ENCODE measurements at places on chromosomes 5 and 9.

DNA sequence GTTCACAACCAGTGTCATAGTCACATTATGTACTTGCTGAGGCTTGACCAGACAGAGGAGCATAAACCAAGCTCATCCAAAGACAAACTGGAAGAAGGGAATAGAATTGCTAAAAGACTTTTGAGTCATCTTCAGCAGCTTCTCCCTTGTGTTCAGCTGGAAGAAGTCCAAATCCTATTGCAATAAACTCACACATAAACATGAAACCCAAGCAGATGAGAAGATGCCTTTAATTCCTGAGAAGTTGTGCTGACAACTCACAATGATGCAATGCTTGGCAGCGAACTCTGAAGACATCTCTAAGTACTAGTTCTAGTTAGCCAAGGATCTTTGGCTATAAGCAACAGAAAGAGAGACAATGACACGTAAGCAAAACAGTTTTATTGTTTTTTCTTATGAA, 642.1 kb downstream of the KCTD16 start:
- no peak for DNase-seq

GRCh38 chr5:125316915-125317535, 570.6 kb upstream of the ZNF608 start:
- DNase-seq, result no peak

- no peak for DNase-seq
Observed at GRCh38 chr9:78724896-78725295, 428.0 kb downstream of the PSAT1 start.

DNA sequence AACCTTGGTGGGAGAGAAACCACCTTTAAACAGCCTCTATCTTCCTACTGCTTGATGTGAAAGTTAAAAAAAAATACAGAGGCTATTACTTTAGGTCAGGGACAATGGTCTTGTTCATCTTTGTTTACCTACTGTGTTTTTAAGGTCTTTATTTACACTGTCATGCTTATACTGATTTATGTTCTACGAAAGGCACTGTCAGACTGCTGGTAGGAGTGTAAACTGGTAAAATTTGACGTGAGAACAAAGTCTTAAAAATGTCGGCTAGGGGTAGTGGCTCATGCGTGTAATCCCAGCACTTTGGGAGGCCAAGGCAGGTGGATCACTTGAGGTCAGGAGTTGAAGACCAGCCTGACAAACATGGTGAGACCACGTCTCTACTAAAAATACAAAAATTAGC, 42.1 kb upstream of the ELOVL7 start:
- no peak for DNase-seq

- DNase-seq, result no peak
Observed at GRCh38 chr9:105850852-105851500, 156.6 kb downstream of the TMEM38B start.

- DNase-seq, result no peak
Observed at GRCh38 chr5:88251048-88251711, 17.5 kb downstream of the TMEM161B start.

DNA sequence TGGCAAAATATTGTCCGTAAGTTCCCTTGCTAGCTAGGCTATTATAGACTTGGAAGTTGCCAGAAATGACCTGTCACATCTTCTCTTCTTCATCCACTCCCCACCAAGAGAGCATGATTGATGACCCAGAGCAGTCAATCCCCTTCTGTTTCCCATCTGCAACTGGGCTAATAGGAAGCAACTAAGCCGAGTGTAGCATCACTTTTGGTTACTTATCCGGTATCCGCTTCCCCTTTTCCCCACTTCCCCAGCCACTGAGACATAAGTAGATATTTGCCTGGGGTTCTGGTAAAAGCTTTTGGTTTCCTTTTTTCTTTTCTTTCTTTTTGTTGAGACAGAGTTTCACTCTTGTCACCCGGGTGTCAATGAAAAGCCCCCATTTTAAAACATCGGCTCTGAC, 29.4 kb upstream of the LIFR start:
- DNase-seq, result no peak

DNA sequence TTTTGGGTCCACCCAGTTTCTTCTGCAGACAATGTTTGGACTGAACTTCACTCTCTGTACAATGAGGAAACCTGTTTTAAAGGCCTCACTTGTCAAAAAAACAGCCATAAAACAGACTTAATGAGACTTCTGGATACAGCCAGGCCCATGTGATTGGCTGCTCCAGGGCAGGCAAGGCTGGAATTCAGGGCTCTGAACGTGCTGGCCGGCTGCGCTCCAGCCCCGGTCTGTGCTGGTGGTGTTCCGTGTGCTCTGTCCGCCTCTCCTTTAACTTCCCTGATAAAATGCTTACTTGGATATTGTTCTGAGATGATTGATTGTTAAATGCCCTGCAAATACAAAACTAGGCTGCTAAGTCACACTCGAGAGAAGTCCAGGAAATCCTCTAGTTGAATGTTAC, 131.2 kb upstream of the KLF4 start:
- DNase-seq, result no peak

DNA sequence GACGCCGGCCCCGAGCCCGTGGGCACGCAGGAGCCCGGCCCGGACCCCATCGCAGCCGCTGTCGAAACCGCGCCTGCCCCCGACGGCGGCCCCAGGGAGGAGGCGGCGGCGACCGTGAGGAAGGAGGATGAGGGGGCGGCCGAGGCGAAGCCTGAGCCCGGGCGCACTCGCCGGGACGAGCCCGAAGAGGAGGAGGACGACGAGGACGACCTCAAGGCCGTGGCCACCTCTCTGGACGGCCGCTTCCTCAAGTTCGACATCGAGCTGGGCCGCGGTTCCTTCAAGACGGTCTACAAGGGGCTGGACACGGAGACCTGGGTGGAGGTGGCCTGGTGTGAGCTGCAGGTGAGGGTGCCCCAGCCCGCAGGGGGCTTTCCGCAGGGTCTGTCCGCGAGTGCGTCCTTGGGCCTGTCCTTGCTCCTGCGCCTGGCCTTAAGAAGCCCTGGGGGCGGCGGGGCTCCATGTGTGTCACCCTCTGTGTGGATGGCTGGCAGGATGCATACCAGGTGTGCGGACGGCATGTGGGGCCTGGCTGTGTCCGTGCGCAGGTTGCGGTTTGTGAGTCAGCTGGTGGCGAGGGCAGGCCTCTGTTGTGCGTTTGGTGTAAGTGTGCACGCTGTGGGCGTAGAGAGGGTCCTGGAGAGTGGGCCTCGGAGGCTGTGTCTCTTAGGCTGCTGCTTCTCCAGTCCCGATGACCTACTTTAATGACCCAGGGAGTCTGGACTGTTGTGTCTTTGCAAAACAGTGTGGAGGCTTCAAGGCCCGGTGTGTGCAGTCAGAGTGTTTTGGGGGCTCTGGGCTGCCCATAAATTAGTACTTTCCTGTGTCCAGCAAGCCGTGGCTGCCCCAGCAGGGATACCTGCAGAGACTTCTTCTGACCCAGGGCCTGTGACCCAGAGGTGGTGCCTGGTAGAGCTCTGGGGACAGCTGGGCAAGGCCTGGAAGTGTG, 1.6 kb downstream of the WNK2 start:
- no peak for DNase-seq

DNA sequence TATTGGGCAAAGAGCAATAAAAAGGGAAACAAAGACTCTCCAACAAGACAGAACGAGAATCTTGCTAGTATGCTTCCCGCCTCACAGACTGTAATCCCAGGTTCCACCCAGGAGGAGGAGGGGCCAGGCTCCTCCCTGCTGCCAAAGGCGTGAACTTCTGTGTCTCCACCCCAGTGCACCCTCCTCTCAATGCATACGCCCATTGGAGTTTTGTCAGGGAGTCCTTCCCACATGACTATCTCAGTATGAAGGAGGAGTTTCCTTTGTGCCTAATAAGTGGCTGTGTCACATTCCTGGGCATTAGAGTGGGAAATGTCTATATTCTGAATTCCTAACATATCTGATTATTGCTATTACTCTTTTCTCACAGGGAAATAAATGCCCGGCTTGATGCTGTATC, 106.4 kb upstream of the DHFR start:
- no peak for DNase-seq

DNA sequence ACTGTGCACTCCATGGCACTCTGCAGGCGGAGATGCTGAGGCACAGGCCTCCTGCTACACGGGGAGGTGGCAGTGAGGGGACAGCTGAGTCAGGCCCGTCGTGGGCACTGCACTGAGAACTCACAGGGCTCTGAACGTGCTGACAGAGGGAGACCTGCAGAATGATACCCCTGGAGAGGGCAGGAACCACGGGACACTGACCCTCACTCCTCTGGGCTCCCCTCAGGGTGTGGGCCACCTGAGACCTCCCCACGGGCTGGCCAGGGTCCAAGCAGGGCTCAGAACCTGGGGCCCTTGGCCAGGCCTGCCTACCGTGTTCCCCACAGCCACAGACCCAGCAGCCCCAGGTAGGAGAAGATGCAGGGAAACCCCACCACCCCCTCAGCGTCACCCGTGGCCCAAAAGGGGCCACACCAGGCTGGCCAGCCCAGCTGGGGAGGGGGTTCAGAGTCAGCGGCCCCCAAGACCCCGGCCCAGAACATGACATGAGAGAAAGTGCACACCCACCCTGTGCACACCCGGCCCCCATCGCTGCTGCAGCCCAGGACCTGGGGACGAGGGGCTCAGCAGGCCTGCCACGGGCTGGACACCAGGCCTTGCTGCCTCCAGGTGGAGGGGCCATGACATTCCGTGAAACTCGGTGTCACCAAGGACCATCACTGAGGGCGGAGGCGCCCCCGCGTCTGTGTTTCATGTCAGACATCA, 30.9 kb downstream of the GLT6D1 start:
- no peak for DNase-seq

DNA sequence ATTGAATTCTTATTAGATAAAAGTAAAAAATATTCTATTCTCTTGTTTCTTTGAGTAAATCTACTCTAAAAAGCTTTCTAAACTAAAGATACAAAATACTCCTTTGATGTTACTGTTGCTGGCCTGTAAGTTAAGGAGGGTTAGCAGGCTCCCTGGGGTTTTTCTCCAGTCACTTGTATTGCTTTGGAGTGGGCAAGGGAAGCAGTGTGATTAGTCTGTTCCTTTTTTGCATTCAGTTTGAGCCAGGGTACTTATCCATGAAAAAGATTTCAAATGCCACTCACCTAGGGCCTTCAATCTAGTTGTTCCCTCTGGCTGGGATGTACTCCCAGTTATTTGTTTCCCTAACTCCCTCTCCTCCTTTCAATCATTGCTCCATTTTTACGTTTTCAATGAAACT, 256.2 kb upstream of the SMC2 start:
- DNase-seq, result no peak

DNA sequence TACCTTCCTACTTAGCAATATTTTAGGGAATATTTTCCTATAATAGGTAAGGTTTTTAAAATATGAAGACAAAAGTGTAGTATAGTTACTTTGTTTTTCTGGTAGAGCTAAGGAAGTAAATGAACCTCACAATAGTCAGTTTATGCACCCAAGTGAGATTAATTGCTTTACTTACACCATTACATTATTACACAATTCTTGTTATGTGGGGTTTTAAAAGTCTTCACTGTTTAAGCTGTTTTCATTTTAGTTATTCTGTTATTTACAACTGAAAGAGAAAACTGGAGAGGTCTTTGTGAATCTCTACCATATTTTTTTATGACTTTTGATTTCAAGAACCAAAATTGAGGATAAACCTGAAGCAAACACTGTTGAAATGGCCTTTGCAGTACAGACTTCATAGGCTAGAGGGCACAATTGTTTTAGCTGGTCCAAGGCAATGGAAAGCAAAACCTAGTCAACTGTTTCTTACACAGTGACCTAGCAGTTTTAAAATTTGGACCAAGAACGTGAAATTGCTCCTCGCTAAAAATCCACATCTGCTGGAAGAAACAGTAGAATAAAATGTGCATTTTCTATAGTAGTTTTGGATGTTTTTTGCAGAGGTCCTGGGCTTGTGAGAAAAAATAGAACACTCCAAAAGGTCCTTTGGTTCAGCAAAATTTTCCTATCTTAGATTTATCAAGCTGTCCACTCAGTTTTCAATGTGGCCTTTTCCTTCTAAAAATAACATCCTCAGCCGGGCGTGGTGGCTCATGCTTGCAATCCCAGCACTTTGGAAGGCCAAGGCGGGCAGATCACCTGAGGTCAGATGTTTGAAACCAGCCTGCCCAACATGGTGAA, 66.4 kb upstream of the FER start:
- no peak for DNase-seq

DNA sequence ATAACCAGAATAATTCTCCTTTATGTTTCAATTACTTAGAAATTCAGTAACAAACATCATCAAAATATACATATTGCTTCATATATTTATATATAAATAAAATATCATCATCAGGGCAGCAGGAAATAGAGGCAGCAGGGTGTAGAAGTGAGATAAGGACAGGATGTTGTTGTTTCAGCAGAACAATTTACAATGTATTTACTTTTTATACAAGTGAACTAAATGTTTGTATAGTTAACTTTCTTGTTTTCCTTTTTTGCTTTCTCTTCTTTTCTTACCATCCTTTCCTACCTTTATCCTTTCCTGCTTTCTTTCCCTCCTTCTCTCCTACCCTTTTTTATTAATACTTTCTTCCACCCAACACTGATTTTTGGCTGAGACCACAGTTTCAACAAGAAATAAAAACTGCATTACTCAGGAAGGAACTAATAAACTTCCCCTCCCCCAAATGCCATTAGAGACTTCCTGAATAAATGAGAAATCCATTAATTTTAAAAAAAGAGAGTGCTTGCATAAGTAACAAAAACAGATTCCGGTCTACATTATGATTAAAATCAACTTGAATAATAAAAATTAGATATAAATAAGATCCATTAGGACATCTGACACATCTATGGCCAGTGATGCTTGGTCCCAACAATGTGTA, 159.8 kb upstream of the ACOT12 start:
- no peak for DNase-seq

DNA sequence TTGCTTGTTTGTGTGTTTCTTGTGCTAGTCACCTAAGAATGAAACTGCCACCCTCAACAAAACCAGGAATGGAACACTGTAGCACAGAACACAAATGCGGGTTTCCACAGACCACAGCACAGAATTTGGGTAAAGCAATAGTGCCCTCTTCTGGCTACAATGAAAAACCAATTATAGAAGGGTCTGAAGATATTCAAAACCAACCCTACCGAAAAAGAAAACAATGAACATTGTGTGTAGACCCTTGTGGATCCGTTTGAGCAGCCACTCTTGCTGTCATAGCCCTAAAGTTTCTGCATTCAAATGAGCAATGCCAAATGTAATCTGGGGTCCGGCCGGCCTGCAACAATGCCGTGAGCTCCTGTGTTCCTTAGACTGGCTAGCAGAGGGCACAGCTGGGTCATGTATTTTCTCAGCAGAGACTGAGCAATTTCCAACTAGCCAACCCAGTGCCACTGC, 8.3 kb upstream of the ENC1 start:
- no peak for DNase-seq

DNA sequence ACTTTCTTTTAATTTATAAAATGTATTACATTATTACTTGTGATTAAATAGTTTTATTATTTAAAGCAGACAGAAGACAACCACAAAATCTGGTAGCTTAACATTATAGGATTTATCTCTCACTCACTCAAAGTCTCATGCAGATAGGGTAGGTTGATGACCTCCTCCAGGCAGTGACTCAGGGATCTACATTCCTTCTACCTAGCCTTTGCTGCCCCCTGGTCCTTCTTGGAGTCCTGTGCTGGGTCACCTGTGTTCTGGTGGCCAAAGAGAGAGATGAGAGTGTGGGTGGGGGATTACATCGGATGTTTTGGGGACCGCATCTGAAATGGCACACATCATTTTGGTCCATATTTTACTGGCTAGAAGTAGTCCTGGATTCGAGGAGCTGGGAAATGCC, 95.7 kb upstream of the CTSL start:
- no peak for DNase-seq

- DNase-seq, result no peak
Observed at GRCh38 chr5:69489246-69489645, 3.3 kb upstream of the OCLN start.
